ENCODE measurements at places on chromosomes 11 and 22.

DNA sequence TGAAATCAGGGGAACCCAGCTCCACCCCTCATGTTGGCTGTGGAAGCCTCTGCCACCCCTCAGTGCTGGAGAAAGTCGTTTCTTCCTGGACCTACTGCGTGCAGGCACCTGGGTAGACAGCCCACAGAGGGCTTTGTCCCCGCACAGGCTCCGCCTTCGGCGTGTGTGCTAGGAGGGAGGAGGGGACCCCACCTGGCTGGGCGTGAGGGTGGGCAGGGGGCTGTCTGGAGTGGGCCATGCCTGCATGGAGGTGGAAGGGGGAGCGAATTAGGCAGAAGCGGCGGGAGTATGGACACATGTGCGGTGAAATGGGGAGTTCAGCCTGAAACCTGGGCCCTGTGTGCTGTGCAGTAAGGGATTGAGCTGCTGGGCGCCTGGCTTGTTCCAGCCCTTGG lies 49.3 kb downstream of the FBLN1 start:
- no peak for DNase-seq

DNA sequence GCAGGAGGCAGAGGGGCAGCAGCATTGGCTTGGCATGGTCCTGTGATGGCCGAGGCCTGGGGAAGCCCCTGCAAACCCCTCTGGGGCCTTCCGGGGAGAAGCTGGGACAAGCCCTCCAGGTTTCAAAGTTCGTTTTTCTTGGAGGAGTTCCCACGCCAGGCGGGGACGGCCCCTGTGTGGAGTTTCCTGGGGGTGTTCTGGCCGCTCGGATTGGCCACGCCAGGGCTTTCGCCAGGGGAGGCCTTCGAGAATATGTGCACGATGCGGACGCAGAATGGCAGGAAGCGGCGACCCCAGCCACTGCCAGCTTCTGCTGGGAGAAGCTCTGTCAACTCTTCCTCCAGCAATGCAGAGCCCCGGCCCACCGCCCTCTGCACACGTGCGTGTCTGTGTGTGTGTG lies 102.3 kb upstream of the ASPHD2 start:
- DNase-seq, result no peak

DNA sequence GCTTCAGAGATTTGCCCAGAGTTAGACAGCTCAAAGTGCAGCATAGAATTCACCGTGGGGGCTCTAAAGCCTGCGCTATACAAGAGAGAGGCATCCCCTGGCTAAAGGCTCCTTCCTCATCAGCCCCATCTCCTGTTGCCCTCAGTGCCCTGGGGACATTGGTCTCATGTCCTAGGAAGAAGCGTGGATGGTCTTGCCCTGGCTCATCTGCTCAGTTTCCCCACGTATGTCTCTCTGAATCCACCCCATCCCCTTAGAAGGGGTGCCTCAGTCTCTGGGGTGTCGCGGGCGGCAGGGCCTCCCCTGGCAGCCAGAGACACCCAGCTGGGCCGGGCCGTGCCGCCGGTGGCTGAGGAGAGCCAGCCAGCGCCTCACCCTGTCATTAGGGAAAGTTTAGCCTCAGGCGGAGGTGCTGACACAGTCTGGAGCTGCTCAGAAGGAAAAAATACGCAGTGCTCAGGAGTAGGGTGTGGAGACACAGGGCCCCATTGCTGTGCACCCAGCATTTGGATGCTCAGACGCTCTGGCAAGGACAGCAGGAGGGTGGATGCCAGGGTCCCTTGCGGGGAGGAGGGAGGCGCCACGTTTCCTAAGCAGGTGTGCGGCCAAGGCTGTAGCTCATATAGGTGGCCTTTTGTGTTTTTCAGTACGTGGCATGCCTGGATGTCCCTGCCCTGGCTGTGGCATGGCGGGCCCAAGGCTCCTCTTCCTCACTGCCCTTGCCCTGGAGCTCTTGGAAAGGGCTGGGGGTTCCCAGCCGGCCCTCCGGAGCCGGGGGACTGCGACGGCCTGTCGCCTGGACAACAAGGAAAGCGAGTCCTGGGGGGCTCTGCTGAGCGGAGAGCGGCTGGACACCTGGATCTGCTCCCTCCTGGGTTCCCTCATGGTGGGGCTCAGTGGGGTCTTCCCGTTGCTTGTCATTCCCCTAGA lies 1.3 kb downstream of the SLC39A13 start:
- DNase-seq, result no peak

- no peak for DNase-seq
These were observed 108.2 kb downstream of the RASSF10 start for GRCh38 chr11:13117344-13117743.

GRCh38 chr11:111792314-111792713 lies 26.1 kb upstream of the PPP2R1B start:
- no peak for DNase-seq

- DNase-seq, result no peak
These were observed 42.6 kb downstream of the ANO1 start for GRCh38 chr11:70120674-70121073.

- DNase-seq, result no peak
These were observed 87.8 kb downstream of the FBXO7 start for GRCh38 chr22:32562401-32562800.

DNA sequence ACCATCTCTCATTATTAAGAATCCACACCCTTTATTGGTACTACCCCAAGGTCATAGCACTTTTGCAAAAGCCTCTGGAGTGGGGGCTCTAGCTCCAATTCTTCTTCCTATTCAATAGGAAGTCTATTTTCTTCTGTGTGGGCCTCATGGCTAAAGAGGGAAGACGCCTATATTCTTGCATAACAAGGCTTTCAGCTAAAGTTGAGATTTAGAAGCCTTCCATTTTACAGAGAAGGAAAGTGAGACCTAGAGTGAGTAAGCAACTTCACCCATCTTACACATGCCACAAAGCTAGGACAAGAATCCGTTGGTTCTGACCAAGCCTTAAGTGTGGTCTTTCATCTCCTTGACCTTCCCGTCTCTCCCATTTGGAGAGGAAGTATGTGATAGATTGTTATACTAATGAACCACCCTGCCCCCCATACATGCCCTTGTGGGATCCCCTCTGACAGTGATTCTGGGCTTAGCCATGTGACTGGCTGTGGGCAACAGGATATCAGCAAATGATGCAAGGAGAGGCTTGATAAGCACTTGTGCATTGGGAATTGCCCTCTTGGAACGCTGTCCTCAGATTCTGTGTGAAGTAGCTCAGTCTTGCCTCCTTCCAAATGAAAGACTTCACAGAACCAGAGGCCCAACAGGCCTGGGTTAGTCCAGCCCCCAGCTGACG lies 12.3 kb downstream of the BACE1 start:
- DNase-seq, result no peak

- DNase-seq, result no peak
These were observed 33.5 kb downstream of the LRRC10B start for GRCh38 chr11:61542024-61542461.

- no peak for DNase-seq
These were observed 21.2 kb upstream of the BLID start for GRCh38 chr11:122137078-122137793.

DNA sequence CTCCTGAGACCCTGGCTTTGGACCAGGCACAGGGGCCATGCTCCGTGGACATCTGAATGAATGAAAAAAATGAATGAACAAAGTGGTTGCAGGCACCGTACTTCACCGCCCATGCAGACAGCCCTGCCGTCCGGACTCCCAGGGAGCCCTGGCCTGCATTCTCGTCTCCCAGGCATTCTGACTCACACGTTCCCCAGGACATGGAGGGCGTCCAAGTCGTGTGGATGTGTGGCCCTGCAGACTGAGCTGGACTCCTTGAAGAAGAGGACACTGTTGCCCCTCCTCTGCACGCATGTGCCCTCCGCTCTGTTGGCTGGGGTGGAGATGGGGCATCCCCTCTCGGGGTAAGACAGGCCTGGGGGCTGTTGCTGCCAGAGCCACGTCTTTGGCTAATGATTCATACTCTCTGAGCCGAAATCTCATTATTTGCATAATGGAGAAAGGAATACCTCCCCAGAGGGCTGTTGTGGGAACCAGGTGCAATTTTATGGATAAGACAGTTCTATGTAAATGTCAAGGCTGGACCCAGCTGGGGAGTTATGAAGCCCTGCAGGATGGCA lies 49.7 kb downstream of the RTL6 start:
- no peak for DNase-seq
